Stimulated activated CD8-positive, alpha-beta memory T cell treated with anti-CD3 and anti-CD28 coated beads, Interleukin-4, amount 100 ng/mL, for 1 hour (primary cell): ENCODE measurements at places on chromosomes 16 and 17.

DNA sequence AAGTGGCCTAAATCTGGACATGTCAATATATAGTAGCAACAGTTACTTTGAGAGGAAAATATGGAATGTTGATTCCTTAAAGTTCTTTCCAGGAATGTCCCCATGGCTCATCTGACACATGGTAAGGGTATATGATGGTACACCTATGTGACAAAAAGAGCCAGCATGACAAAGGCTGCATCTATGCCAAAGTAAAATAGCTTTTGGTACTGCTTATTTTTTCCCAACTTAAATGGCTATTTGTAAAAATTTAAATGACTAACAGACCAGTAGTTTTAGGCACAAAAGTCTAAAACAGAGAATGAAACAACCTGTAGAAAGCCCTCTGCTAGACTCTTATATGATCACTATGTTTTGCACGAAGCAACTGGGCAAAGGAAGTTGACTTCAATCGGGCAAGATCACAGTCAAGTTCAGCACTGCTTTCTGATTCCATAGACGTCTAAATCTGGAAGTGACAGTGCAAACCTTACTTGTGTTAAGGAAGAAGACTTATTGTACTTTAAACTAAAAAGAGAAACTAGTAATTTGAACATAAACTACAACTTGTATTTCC, 135.1 kb downstream of the SKAP1 start:
- DNase-seq = no peak

GRCh38 chr16:81647527-81647926, 131.6 kb upstream of the PLCG2 start:
- no peak for DNase-seq

- DNase-seq = no peak
Observed at GRCh38 chr17:21213638-21214014, 335 bp downstream of the TMEM11 start.

- no peak for DNase-seq
Observed at GRCh38 chr17:77409282-77410161, 268.8 kb downstream of the SEC14L1 start.

DNA sequence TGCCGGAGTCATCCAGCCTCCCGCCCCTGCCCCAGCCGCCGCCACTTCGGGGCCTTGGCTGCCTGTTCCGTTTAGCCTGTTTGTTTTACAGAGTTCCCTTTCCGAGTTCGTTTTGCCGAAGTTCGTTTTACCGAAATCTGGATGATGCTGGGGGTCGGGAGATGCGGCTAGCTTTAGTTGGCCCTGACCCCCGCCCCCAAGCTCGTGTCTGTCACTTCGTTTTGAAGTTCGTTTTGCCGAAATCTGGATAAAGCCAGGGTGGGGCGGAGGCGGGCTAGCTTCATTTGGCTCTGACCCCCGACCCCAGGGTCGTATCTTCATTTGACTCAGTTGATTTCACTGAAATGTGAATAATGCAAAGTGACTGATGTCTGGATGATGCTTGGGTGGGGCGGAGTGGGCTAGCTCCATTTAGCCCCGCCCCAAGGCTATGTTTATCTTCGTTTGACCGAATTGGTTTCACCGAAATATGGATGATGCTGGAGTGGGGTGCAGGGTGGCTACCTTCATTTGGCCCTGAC, 591 bp downstream of the PSMD7 start:
- no peak for DNase-seq
